ENCODE measurements at places on chromosomes 7 and 10.

GRCh38 chr10:112755446-112756234 lies 194.4 kb upstream of the TCF7L2 start:
- DNase-seq, result no peak

DNA sequence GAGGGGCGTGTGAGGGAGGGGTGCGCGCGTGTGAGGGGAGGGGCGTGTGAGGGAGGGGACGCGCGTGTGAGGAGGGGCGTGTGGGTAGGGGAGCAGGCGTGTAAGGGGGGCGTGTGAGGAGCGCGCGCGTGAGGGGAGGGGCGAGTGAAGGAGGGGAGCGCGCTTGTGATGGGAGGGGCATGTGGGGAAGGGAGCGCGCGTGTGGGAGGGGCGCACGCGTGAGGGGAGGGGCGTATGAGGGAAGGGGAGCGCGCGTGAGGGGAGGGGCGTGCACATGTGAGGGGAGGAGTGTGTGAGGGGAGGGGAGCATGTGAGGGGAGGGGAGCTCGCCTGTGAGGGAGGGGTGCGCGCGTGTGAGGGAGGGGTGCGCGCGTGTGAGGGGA lies 19.1 kb downstream of the MXI1 start:
- DNase-seq, result peak; percentile 92

DNA sequence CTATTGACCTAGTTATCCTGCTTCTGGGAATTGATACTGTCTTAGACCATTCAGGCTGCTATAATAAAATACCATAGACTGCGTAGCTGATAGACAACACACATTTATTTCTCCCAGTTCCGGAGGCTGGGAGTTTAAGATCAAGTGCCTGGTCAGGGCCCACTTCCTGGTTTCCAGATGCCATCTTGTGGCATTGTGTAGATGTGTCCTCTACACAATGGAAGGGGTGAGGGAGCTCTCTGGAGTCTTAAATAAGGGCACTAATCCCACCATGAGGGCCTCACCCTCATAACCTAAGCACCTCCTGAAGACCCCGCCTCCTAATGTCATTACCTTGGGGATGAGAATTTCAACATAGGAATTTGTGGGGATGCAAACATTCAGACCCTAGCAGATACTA lies 62.4 kb downstream of the SLC35B4 start:
- no peak for DNase-seq

DNA sequence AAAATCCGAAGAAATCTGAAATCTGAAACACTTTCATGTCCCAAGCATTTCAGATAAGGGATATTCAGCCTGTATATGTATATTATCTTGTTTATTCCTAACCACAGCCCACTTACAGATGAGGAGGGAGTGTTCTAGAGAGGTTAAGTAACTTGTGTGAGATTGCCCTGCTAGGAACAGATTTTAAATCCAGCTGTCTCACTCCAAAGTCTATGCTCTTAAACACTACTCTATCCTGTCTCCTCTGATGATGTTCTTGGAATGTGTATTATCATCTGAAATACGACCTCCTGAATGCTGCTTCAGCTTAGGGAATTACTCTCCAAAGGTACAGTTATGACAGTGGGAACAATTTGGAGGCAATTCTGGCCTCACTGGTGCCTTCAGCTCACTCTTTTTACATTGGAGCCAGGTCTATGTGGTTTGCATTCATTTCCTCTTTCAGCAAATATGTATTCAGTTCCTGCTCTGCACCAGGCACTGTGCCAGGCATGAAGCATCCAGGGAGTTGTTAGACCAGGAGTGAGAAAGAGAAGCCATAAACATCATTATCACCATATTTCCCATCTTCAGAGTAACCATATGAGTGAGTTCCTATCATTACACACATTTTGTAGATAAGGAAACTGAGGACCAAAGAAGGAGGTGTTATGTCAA lies 70.2 kb downstream of the NOC3L start:
- no peak for DNase-seq

- peak; percentile 68 for DNase-seq
Observed at GRCh38 chr7:66050990-66051448, 24.6 kb upstream of the ASL start.

GRCh38 chr7:44768628-44769371 lies 20.2 kb downstream of the ZMIZ2 start:
- no peak for DNase-seq

DNA sequence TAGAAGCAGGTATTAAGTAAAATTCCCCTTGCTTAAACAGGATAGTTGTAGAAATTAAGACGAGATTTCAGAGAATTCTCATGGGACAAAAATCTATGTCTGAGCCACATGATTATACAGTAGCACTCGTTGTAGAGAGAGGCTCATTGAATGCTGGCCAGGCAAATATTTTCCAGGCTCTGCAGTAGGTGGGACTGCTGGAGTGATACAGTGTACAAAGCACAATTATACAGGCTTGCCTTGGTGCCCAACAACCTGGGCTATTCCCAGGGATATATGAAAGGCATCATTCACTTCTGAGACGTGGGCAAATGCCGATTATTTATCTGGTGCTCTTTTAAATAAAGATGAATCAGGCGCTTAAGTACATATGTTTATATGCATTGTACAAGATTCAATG lies 380.6 kb downstream of the PHTF2 start:
- no peak for DNase-seq

DNA sequence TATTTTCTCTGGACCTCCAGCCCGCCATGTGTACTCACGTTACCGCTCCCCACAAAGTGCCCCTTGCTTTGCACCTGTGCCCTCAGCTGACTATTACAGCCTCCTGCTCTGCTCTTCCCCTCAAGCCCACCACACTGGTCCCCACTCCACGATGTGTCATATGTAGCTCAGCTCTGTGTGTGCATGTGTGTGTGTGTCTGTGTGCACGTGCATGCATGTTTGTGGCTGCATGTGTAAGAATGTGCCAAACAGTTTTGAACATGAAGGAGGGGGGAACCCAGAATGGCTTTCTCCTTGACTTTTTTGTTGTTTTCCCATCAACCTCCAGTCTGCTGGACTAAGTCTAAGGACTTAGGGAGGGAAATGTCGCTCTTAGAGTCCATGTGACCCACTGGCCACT lies 54.8 kb upstream of the BTRC start:
- DNase-seq, result no peak

- DNase-seq, result no peak
Observed at GRCh38 chr10:102286216-102286615, 40.9 kb downstream of the GBF1 start.

- no peak for DNase-seq
Observed at GRCh38 chr7:121515630-121516401, 119.7 kb upstream of the FAM3C start.

DNA sequence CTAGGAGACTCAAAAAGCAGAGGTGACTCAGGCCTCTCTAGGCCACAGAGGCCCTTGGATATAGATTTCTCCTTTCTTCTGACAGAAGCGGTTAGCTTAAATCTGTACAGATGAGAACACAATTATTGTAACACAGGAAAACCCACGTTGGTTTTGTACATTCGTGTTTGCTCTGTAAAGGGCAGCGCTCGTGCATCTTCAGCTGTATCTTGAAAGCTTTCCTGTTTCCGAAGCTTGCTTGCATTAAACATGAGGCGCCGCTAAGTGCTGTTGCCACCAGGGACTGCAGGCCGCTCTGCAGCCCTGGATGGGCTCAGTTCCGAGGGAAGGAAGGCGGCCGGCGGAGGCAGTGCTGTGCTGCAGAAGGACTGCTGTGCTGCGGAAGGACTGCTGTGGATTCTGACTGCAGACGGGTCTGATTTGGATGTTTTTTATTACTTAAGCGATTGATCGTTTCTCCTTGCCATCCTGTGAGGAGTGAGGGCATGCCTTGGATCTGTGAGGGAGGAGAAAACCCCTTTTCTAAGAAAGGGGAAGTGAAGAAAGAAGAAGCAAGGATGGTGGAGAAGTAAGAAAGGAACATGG lies 53.3 kb downstream of the FHIP2A start:
- no peak for DNase-seq

GRCh38 chr7:23759671-23760391 lies 49.8 kb downstream of the STK31 start:
- DNase-seq, result peak; percentile 85

- no peak for DNase-seq
Observed at GRCh38 chr10:73857446-73857845, 16.9 kb downstream of the CAMK2G start.

DNA sequence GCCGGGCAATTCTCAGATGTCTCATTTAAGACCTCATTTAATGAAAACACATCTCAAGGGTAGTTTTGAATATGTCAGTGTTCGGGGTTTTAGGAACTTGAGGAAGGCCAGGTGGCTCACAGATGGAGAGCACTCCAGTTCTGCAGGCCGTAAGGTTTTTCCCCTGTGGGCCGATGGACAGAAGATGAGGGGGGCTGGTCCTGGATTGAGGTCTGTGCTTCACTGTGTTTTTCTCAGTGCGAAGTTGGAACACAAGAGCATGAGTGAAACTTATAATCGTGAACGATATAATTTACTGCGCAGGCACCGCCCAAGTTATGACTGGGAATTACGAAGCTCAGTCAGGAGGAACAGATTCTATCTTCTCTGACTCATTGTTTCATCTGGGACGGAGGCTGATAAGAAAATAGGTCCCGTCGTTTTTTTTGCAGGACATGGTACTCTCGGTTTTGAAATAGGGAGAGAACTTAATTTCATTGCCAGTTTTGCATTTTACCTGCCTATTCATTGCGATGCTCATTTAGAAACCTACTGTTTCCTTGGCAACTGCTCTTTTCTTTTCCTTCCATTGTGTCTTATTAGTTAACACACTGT lies 591.0 kb upstream of the PFKP start:
- no peak for DNase-seq

- DNase-seq, result peak; percentile 55
Observed at GRCh38 chr10:78028438-78029268, 662 bp downstream of the POLR3A start.

DNA sequence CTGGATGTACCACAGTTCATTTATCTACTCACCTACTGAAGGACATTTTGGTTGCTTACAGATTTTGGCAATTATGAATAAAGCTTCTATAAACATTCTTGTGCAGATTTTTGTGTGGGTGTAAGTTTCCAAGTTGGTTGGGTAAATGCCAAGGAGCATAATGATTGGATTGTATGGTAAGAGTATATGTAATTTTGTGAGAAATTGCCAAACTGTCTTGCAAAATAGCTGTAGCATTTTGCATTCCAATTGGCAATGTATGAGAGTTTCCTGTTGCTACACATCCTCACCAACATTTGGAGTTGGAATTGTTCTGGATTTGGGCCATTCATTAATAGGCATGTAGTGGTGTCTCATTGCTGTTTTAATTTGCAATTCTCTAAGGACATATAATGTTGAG lies 33.9 kb upstream of the HYAL4 start:
- DNase-seq, result peak; percentile 15

GRCh38 chr7:42945821-42946626 lies 13.8 kb downstream of the MRPL32 start:
- DNase-seq, result no peak

GRCh38 chr10:96402417-96403305 lies 43.9 kb upstream of the OPALIN start:
- no peak for DNase-seq

- no peak for DNase-seq
Observed at GRCh38 chr10:53357587-53357986, 585.0 kb upstream of the MBL2 start.

- no peak for DNase-seq
Observed at GRCh38 chr10:26841733-26842317, 18.9 kb downstream of the ABI1 start.

GRCh38 chr10:48193556-48193955 lies 80.9 kb downstream of the FRMPD2 start:
- DNase-seq, result no peak

DNA sequence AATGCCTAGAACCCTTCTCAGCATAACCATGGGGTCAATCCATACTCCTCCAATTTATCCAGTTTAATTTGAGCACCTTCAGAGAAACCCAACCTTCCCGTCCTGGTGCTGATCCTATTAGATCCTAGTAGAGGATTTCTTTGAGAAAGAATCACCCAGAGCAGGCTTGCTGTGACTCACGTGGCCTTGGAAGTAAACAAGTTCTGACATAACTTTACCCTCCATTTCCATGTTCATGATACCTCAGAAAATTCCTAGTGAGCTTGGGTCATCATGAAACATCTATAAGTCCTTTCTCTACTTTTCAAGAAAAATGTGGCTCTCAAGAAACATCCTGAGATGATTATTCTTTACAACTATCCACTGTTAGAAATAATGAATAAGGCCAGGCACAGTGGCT lies 71.7 kb downstream of the PRLHR start:
- peak; percentile 81 for DNase-seq

DNA sequence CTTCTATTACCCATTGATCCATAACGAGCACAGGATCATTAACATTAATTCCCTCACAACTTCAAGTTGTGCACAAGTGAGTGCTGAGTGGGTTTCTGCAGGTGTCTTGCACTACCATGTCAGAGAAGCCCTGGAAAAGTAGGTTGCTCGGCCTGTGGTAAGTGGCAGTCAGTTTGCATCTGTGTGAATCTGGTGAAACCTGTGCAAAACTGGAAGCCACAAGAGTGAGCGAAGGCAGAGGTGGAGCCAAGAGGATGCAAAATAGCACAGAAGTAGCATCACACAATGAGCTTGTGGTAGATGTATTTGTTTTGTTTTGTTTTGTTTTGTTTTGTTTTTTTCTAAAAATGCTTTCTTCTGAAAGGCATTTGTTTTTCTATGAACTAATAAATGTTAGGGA lies 181.5 kb downstream of the THSD7A start:
- no peak for DNase-seq

GRCh38 chr7:31948029-31948428 lies 122.2 kb downstream of the PDE1C start:
- DNase-seq, result peak; percentile 60

GRCh38 chr10:49497358-49497757 lies 41.6 kb downstream of the ERCC6 start:
- DNase-seq, result no peak

GRCh38 chr7:65436163-65436562 lies 62.5 kb downstream of the ZNF92 start:
- no peak for DNase-seq

DNA sequence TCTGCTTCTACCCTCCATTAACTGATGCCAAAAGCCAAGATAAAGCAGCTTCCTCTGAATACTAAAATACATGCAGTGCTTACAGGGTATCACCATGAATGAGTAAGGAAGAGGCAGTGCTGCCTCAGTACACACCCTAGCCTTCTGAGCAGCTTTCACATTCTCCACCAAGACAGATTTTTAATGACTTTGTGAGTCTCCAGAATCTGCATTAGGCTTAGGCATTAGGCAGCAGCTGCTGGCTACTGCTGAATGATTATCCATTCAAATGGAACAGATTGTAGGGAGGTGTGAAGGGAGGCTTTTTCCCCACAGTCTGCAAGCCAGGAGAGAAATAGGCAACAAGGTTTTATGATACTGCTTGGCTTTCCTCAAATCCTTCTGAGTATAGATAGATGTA lies 1226.7 kb upstream of the LRRN3 start:
- DNase-seq, result no peak

- DNase-seq, result no peak
Observed at GRCh38 chr7:29885626-29886025, 79.3 kb downstream of the WIPF3 start.
